Activated naive CD8-positive, alpha-beta T cell treated with anti-CD3 and anti-CD28 coated beads for 36 hours (primary cell): ENCODE measurements at places on chromosomes 11 and 22. TPM values are rescaled to one million over a fixed set of nuclear protein-coding genes. Genes with fewer than 3 reads are reported as not detected.
A peak's percentile ranks its signal among the peaks of the same experiment; 100 is the strongest.

The PNPLA3 gene
- 0.52 TPM for total RNA-seq

DNA sequence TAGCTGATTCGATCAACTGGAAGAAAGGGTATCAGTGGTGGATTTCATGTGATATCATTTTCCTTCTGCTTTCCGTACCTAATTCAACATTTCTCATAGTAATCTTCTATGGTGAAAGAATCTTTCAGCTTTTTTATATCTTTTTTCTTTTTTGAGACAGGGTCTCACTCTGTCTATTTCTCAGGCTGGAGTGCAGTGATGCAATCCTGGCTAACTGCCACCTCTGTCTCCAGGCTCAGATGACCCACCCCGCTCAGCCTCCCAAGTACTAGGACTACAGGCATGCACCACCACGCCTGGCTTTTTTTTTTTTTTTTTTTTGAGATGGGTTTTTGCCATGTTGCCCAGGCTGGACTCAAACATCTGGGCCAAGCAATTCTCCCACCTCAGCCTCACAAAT is 18.6 kb upstream of the CHORDC1 start:
- DNase-seq: no peak
- H3K27ac ChIP-seq: no peak overlapping the region
- H3K36me3 ChIP-seq: no peaks in the 10 kb centered on the region

- H3K27me3 ChIP-seq: no peaks in the 10 kb centered on the region
- DNase-seq: no peak
- H3K36me3 ChIP-seq: no peaks in the 10 kb centered on the region
- H3K4me3 ChIP-seq: no peak overlapping the region
- peaks cover 9% of the 10 kb centered on the region for H3K4me1 ChIP-seq
- no peak overlapping the region for H3K27ac ChIP-seq
Measured at GRCh38 chr22:17065433-17065832, 19.4 kb upstream of the IL17RA start.

GRCh38 chr11:45285930-45286632 is at the start of gene SYT13:
SYT13 (minus strand) TSS chr11:45286341; CDS start chr11:45286207, 134 bp downstream.
- H3K4me1 ChIP-seq: no peaks in the 10 kb centered on the region
- peaks cover 68% of the 10 kb centered on the region for H3K27me3 ChIP-seq
- H3K27ac ChIP-seq: no peak within 1 kb of the TSS
- no peak within 1 kb of the TSS for H3K4me3 ChIP-seq
- peak; percentile 4 for DNase-seq

DNA sequence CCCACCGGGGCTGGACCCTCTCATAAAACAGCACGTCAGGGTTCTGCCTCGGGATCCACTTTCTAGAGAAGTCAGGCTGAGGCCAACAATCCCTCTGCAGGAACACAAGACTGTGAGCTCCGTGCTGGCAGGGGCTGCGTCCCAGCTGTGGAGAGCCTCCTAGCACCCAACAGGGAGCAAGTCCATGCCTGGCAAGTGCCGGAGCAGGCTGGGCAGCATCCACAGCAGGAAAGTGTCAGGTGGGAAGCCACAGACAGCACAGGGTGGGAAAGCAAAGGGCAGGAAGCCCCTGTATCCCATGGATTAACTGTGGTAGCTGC is 682.3 kb downstream of the TBC1D22A start:
- H3K27ac ChIP-seq: no peak overlapping the region
- DNase-seq: no peak
- no peak overlapping the region for H3K4me3 ChIP-seq
- peaks cover 4% of the 10 kb centered on the region for H3K27me3 ChIP-seq
- H3K36me3 ChIP-seq: no peaks in the 10 kb centered on the region

The ZNF215 gene
- total RNA-seq: 2.4 TPM

- H3K4me1 ChIP-seq: peaks cover under 1% of the 10 kb centered on the region
- H3K4me3 ChIP-seq: no peak overlapping the region
- no peaks in the 10 kb centered on the region for H3K36me3 ChIP-seq
- peaks cover 2% of the 10 kb centered on the region for H3K27me3 ChIP-seq
- no peak overlapping the region for H3K27ac ChIP-seq
Measured at GRCh38 chr22:38417252-38418060, 37.5 kb downstream of the KCNJ4 start.

DNA sequence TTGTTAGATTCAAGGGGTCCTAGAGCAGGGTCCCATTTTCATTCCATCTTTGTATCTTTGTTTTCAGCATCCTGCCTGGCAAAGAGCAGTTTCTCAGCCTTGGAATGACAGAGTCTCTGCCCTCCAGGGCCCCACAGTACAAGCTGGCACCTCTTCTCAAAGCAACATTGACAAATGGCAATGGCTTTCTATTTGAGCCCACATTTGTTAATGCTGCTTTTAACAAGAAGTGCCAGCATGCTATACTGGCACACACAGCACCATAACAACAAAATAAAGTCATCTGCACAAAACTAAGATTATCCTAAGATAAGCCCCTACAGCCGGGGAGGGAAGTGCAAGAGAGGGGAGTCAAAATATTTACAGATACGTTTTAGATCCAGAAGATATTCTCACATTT is 309.7 kb upstream of the C11orf87 start:
- DNase-seq: no peak
- no peaks in the 10 kb centered on the region for H3K36me3 ChIP-seq
- H3K27ac ChIP-seq: no peak overlapping the region
- H3K4me3 ChIP-seq: no peak overlapping the region

DNA sequence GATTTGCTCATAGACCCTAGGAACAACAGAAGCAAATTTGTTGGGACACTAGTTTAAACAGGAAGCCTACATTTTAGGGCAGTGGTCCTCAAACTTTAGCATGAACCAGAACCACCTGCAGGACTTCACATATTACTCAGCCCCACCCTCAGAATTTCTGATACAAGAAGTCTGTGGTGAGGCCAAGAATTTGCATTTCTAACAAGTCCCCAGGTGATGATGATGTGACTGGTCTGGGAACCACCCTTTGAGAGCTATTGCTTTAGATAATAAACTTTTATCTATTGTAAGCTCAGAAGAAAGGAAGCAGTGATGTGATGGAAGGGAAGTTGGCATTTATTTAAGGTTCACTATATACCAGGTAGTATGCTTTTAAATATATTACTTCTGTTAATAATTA is 194.0 kb downstream of the FAM181B start:
- no peaks in the 10 kb centered on the region for H3K27me3 ChIP-seq
- no peak overlapping the region for H3K4me3 ChIP-seq
- no peaks in the 10 kb centered on the region for H3K36me3 ChIP-seq
- no peak overlapping the region for H3K27ac ChIP-seq
- DNase-seq: no peak

- H3K27me3 ChIP-seq: no peaks in the 10 kb centered on the region
- peaks cover 1% of the 10 kb centered on the region for H3K36me3 ChIP-seq
- no peak for DNase-seq
- no peak overlapping the region for H3K4me3 ChIP-seq
Measured at GRCh38 chr11:72834905-72835304, 20.7 kb downstream of the ATG16L2 start.

The CNTN5 gene
- not detected for total RNA-seq

DNA sequence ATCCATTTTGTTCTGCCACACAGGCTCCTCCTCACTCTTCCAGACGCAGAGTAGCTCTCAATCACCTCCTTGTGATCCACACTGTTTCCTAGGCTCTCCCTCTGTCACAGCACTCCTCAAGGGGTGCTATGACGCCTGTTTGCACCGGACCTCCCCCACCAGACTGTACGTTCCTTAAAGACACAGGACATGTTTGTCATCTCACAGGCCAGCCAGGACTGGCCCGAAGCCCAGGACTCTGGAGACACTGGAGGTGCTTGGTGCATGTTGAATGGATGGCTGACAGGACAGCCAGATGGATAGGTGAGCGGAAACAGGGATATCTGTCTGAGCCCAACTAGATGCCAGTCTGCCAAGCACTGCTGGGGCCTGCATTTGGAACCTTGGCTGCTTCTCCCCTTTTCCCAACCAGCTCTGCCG is 13.6 kb downstream of the PLA2G6 start:
- H3K4me1 ChIP-seq: peaks cover 15% of the 10 kb centered on the region
- DNase-seq: no peak
- no peaks in the 10 kb centered on the region for H3K27me3 ChIP-seq
- no peak overlapping the region for H3K4me3 ChIP-seq
- peaks cover 9% of the 10 kb centered on the region for H3K36me3 ChIP-seq
- H3K27ac ChIP-seq: no peak overlapping the region

DNA sequence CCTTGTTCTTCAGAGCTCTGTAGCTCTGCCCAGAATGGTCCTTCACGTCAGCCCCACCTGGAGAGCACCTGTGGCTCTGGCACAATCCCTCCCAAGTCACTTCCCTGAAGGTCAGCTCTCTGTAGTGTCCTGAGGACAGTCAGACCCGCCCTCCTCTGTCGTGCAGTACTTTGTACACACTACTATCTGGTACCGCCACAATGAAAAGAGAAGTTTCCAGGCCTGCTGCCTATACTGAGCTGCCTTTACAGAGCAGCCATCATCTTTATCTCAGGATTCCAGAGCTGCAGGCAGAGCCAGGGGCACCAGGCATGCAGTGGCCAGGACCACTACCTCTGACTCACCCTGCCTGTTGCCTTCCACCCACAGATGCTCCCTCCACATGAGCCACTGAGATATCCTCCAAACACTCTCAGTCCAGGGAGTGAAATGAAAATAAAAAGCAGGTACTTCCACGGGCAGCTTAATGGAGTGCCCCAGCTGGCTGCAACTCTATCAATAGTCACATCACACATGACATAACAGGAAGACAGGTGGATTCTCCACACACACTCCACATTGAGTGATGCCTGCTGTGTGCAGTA is 7.3 kb downstream of the PACSIN2 start:
- no peak overlapping the region for H3K4me3 ChIP-seq
- no peak overlapping the region for H3K27ac ChIP-seq
- no peaks in the 10 kb centered on the region for H3K27me3 ChIP-seq
- DNase-seq: peak; percentile 26
- H3K36me3 ChIP-seq: peaks cover 2% of the 10 kb centered on the region

GRCh38 chr11:7486781-7487140 is 1.5 kb downstream of the OLFML1 start:
- H3K4me1 ChIP-seq: no peaks in the 10 kb centered on the region
- H3K4me3 ChIP-seq: no peak overlapping the region
- DNase-seq: no peak
- no peaks in the 10 kb centered on the region for H3K27me3 ChIP-seq

The ZNF408 gene
- 15.1 TPM for total RNA-seq

GRCh38 chr11:37926772-37927171 is 1328.7 kb upstream of the RAG2 start:
- no peak overlapping the region for H3K4me3 ChIP-seq
- no peaks in the 10 kb centered on the region for H3K36me3 ChIP-seq
- no peak for DNase-seq
- H3K27me3 ChIP-seq: no peaks in the 10 kb centered on the region

The MPPED2 gene
- total RNA-seq: 0.62 TPM

DNA sequence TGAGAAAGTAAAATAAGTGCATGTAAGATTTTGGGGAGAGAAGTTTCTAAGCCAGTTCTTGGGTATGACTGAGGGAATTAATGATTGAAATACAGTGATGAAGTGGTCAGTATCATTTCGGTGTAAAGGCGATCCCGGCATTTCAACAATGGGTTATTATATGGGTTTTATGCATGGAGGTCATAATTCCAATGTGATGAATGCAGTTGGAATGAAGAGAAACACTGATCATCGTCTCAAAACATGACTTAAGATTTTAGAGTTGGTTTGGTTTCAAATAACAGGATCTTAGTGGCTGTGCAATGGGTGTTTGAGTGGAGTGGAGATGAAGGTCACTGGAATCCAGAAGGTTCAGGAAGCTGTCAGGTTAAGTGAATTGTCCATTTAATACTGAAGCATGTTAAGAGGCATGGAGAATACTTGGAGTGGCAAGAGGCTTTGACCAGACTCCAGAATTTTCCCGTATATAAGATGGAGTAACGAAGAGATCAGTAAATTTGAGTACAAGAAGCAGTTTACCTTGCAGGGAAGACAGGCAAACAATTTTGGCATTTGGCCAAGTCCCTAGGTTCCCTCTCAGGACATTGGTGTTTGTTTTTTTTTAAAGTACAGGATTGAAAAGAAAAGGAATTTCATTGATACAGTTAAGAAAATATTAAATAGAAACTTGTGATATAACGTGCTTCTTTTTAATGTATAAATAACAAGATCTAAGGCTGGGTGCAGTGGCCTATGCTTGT is 96.4 kb upstream of the BIRC3 start:
- no peak for DNase-seq
- H3K4me1 ChIP-seq: no peaks in the 10 kb centered on the region
- peaks cover 1% of the 10 kb centered on the region for H3K27me3 ChIP-seq
- H3K4me3 ChIP-seq: no peak overlapping the region
- H3K36me3 ChIP-seq: no peaks in the 10 kb centered on the region

GRCh38 chr11:96332126-96332771 is 10.7 kb downstream of the MAML2 start:
- peak overlapping the region; percentile 0 for H3K27ac ChIP-seq
- no peak overlapping the region for H3K4me3 ChIP-seq
- H3K4me1 ChIP-seq: peaks cover 77% of the 10 kb centered on the region
- H3K36me3 ChIP-seq: peaks cover 42% of the 10 kb centered on the region
- DNase-seq: no peak

GRCh38 chr22:48605856-48606481 is 1221.7 kb downstream of the BRD1 start:
- H3K27ac ChIP-seq: no peak overlapping the region
- H3K4me3 ChIP-seq: no peak overlapping the region
- no peaks in the 10 kb centered on the region for H3K4me1 ChIP-seq

DNA sequence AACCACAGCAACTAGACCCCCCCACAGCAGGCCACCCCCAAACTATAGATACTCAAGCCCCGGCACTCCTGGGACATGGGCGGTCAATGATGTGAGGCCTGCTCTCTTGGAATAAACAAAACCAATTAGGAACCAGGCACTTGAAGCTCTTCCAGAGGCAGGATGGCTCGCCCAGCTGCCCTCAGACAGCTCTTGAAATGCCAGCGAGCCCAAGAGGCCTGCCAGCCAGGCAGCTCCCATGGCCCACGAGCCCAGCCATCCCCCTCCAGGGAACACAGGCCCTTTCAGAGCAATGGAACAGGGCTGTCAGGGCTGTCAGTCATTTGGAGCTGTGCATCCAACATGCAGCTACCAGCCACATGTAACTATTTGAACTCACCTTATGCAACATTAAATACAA is 34.0 kb upstream of the TFIP11 start:
- peak overlapping the region; percentile 79 for H3K27ac ChIP-seq
- no peaks in the 10 kb centered on the region for H3K27me3 ChIP-seq
- peaks cover 50% of the 10 kb centered on the region for H3K4me1 ChIP-seq
- no peak overlapping the region for H3K4me3 ChIP-seq

GRCh38 chr22:28407645-28408044 is 272.0 kb downstream of the TTC28 start:
- no peak for DNase-seq
- no peaks in the 10 kb centered on the region for H3K27me3 ChIP-seq
- no peak overlapping the region for H3K27ac ChIP-seq

- no peak overlapping the region for H3K27ac ChIP-seq
- DNase-seq: no peak
- H3K36me3 ChIP-seq: no peaks in the 10 kb centered on the region
- H3K27me3 ChIP-seq: peaks cover 6% of the 10 kb centered on the region
Measured at GRCh38 chr11:119716582-119717498, 12.2 kb downstream of the NECTIN1 start.

DNA sequence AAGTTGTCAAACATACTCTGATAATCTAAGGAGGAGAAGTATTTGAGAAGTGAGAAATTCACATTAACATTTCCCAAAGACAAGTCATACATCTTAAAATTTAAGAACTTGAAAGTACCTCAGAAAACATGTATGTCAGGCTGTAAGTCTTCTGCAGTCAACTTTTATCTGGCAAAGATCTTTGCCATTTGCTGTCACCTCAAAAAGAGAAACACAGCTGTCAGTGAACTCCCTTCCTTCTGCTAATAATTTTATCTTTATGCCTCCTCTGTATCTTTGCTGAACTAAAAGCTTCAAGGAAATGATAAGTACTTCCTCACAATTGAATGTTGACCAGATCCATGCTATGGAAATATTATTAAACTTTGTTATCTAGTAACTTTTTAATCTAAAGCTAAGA is 18.7 kb downstream of the TTC17 start:
- H3K4me1 ChIP-seq: peaks cover 20% of the 10 kb centered on the region
- no peaks in the 10 kb centered on the region for H3K27me3 ChIP-seq
- H3K4me3 ChIP-seq: no peak overlapping the region
- H3K36me3 ChIP-seq: peaks cover 14% of the 10 kb centered on the region
- no peak for DNase-seq
- H3K27ac ChIP-seq: no peak overlapping the region
